ENCODE measurements at places on chromosomes 7 and 10. TPM values are rescaled to one million over a fixed set of nuclear protein-coding genes. Genes with fewer than 3 reads are reported as not detected.

The AGAP5 gene
- 4.0 TPM for total RNA-seq

The SH2D4B gene
- total RNA-seq: not detected

The MYO1G gene
- total RNA-seq: 0.29 TPM

The ANKIB1 gene
- 93.7 TPM for total RNA-seq

The OR6V1 gene
- total RNA-seq: not detected

The HPS1 gene
- 61.9 TPM for total RNA-seq

The RARRES2 gene
- 26.1 TPM for total RNA-seq

The TBXAS1 gene
- total RNA-seq: 0.72 TPM

The KCNH2 gene
- total RNA-seq: not detected

The XRCC2 gene
- total RNA-seq: 1.2 TPM

The FXYD4 gene
- not detected for total RNA-seq

The TFEC gene
- total RNA-seq: under 0.01 TPM

The CCDC3 gene
- 0.29 TPM for total RNA-seq

The STEAP2 gene
- total RNA-seq: 9.8 TPM

The TMEM178B gene
- total RNA-seq: 1.1 TPM

The RBM20 gene
- total RNA-seq: not detected

The RPEL1 gene
- 0.29 TPM for total RNA-seq

The NEUROD6 gene
- not detected for total RNA-seq

The SEMA4G gene
- total RNA-seq: under 0.01 TPM

The CRYGN gene
- total RNA-seq: 0.59 TPM

The RBP3 gene
- total RNA-seq: not detected

The PDK4 gene
- total RNA-seq: 0.36 TPM

The AKR1D1 gene
- total RNA-seq: under 0.01 TPM

The CTTNBP2 gene
- 2.9 TPM for total RNA-seq

The IDI1 gene
- 123 TPM for total RNA-seq

The URGCP gene
- 28.9 TPM for total RNA-seq

The CCL26 gene
- 1.5 TPM for total RNA-seq

The ADCYAP1R1 gene
- total RNA-seq: not detected

The RAB18 gene
- 48.9 TPM for total RNA-seq

The SPAM1 gene
- total RNA-seq: not detected

The CASP2 gene
- 7.6 TPM for total RNA-seq

All from osteoblast (primary cell).